ENCODE measurements at places on chromosomes 7 and 10.

- no peak for DNase-seq
These were observed 51.0 kb upstream of the NKX6-2 start for GRCh38 chr10:132836832-132837540.

- DNase-seq: no peak
These were observed 177.3 kb downstream of the PHTF2 start for GRCh38 chr7:77975672-77976480.

- no peak for DNase-seq
These were observed 102.0 kb upstream of the SAMD8 start for GRCh38 chr10:75009426-75009825.

- DNase-seq: no peak
These were observed 140.4 kb upstream of the MAGI2 start for GRCh38 chr7:79593866-79594301.

GRCh38 chr7:100396421-100396982 lies 23.2 kb downstream of the PILRA start:
- DNase-seq: no peak

DNA sequence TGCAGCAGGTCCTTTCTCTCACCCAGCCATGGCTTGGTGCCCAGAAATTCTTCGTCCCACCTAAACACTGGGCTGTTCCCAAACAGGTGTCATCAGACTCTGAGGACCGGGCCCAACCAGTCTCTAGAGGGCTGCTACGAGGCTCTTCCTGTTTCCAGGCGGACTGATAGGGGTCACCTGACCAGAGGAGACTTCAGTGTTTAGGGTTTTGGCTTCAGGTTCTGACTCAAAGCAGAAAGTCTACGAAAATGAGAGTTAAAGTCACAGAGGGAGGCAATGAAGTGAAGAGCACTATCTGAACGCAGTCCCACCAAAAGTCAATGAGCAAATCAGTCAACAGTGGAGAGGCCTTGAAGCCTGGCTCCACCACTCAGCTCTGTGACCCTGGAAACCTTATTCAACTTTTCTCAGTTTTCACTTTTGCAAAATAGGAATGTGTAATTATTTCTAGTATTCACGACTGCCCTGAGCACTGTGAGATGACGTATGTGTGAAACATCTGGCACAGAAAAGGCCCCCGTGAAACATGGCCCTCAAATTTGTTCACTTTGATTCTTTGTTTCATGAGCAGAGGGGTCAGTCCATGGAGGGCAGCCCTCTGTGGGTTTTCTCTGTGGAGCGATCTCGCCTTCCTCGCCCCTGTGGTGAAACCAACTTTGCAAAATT lies 189.9 kb upstream of the PDE1C start:
- no peak for DNase-seq
